ENCODE measurements at places on chromosomes 5 and 9.

DNA sequence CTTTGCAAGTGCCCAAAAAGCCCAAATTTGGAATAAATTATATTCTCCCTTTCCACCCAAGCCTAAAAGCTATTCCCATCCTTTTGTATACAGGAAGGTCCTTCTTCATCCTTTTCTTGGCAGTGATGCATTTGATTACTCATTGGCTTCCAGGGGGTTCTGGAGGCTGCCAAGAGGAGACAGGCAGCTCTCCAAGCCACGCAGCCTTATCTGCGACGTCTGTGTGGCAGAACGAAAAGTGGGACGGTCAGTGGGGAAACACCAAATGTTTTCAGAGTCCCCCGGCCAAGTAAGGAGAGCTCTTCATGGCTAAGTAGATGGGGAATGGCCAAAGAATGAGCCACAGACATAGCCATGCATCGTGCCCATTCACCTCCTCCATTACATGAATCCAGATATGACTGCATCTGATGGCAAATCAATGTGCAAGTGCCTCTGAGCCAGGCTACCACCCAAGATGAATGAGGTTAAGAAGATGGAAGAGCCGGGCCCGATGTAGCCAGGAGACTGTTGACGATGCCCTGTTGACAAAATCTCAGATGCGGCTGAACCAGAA is 12.1 kb downstream of the ADAM19 start:
- no peak for DNase-seq

GRCh38 chr9:16074963-16075362 is 522.1 kb downstream of the CCDC171 start:
- DNase-seq = no peak

DNA sequence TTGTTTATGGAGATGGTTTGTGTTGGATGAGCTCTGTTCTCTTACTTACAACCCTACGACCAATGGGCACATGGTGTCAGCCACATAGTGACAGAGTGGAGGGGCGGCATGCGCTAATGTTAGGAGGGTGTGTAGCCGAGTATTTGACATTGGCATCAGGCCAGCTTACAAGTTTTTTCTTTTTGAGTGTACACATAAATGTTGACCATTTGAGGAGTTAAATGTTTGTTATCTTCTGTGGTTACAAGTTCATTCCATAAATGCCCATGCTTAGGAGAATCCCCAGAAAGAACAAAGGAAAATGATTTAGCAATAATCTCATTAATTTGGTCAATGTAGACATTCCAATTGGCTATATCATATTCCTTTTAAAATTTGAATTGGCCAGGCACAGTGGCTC is 180.1 kb upstream of the ELL2 start:
- DNase-seq = no peak

- DNase-seq = no peak
Measured at GRCh38 chr5:1784197-1785050, 15.2 kb downstream of the MRPL36 start.

DNA sequence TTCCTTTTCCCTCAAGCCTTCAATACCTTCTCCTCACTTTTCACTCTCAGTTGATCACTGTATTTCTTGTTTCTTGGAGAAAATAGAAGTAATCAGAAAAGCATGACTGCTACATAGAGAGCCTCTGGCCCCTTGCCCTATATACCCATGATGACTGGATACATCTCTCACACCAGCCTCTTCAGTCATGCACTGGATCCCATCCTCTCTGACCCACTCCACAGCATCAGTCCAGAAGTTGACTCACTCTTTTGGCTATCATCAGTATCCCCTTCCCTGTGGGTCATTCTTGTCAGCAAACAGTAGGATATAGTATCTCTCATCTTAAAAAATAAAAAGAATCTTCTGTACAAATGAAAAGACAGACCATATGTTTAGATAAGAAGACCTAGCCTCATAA is 32.9 kb downstream of the PTCD2 start:
- DNase-seq = peak; percentile 74

GRCh38 chr5:144333336-144333920 is 162.8 kb downstream of the KCTD16 start:
- no peak for DNase-seq

GRCh38 chr9:4375424-4376200 is 75.7 kb upstream of the GLIS3 start:
- no peak for DNase-seq
